NCI-H1930 (cell line): ENCODE measurements at places on chromosomes 6 and 20.
A peak's percentile ranks its signal among the peaks of the same experiment; 100 is the strongest.

DNA sequence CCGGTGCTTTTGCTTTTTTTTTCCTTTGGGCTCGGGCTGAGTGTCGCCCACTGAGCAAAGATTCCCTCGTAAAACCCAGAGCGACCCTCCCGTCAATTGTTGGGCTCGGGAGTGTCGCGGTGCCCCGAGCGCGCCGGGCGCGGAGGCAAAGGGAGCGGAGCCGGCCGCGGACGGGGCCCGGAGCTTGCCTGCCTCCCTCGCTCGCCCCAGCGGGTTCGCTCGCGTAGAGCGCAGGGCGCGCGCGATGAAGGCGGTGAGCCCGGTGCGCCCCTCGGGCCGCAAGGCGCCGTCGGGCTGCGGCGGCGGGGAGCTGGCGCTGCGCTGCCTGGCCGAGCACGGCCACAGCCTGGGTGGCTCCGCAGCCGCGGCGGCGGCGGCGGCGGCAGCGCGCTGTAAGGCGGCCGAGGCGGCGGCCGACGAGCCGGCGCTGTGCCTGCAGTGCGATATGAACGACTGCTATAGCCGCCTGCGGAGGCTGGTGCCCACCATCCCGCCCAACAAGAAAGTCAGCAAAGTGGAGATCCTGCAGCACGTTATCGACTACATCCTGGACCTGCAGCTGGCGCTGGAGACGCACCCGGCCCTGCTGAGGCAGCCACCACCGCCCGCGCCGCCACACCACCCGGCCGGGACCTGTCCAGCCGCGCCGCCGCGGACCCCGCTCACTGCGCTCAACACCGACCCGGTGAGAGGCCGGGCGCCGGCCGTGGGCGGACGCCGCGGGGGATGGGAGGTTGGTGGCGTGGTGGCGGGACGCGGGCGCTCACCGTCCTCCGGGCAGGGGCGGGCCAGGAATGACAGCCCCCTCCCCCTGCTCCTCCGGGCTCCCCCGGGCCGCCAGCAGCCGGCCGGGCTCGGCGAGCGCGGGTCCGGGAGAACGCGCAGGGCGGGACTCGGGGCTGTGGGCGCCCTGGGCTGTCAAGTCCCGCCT, 606 bp downstream of the ID4 start:
- DNase-seq: no peak

DNA sequence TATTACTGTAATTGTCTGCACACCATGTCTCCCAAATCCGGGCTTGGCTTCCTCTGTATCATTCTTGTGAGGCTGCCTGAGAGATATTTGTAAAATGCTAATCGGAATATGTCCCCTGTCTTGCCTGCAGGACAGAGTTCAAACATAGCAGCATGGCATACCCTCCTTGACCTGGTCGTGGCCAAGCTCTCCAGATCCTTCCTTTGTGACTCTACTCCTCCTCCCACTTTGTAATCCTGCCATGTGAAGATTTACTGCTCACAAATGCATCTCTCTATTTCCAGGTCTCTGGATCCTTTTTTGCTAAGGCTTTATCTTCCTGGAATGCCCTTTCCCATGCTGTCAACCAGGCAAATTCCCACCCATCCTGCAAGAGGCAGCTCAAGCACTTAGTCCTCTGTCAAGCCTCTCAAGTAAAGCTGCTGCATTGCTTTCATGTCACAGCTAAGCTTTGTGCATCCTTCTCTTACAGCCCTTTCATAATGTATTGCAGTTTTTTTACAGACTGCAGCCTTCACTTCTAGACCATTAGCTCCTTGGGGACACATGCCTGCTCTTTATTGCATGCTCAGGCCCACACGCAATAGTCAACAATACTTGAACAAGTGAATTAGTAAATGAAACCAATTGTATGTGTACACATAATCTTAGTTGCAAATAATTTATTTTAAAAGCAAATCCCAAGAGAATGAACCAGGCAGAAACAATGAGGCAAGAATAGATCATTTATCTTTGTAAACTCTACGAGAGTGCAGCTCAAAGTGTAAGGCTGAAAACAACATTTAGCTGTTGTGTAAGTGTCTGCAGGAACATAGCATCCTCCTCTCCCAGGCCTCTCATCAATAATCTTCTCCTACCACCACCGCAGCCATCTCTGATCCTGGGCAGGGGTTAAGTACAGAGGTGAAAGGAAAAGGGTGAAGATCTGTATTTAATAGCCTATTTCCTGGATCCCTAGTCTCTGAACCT, 45.8 kb downstream of the HIVEP2 start:
- DNase-seq: no peak

DNA sequence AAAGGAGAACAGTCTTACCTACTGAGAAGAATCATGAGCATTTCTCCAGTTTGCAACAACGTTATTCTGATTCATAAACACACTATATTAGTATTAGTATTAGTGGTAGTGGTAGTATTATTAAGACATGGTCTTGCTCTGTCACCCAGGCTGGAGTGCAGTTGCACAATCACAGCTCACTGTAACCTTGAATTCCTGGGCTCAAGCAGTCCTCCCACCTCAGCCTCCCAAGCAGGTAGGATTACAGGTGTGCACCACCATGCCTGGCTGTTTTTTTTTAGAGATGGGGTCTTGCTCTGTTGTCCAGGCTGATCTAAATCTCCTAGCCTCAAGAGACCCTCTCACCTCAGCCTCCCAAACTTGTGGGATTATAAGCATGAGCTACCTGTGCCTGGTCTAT, 363.5 kb downstream of the SAMD5 start:
- DNase-seq: no peak

GRCh38 chr20:19594896-19595295, 163.2 kb upstream of the RIN2 start:
- no peak for DNase-seq

- DNase-seq: peak; percentile 14
Observed at GRCh38 chr6:4805553-4806336, 29.5 kb downstream of the CDYL start.

- peak; percentile 36 for DNase-seq
Observed at GRCh38 chr20:34708621-34709043, 4.5 kb downstream of the TP53INP2 start.

DNA sequence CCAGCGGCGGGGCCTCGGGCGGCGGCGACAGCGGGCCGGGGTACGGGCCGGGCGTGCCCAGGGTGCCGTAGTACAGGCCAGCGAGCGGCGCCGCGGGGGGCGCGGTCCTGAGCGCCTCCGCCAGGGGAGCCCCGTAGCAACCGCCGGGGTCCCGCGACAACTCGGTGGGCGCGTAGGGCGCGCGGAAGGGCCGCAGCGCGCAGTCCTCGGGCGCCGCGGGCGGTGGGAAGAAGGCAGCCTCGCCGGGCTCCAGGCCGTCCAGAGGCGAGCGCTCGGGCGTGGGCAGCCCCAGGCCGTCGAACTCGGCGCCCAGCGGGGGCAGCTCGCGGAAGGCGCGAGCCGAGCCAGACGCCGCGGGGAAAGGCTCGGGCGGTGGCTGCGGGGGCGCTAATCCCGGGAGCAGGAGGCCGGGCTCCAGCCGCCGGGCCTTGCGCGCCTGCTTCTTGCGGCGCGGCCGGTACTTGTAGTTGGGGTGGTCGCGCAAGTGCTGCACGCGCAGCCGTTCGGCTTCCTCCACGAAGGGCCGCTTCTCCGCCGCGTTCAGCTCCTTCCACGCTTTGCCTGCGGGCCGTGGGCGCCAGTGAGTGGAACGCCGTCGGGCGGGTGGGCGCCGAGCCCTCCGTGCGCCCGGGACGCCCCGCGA, 916 bp downstream of the SOX18 start:
- no peak for DNase-seq

DNA sequence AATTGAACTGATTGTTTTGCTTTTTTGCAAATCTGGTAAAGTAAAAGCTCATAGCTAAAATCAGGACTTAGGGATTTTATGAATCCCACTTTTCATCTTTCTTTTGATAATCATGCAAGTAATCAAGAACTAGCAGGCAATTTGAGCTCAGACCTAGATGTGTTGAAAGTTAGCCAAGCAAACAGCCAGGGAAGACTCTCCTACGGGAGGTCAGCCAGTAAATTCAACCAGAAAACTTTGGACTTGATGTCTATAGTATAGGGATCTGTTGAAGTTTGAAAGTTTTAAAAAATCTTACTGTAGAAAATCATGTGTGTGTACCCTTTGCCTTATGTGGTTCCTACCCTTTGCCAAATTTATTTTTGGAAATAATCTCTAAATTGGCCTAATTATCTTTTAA, 95.0 kb upstream of the TPD52L1 start:
- no peak for DNase-seq

DNA sequence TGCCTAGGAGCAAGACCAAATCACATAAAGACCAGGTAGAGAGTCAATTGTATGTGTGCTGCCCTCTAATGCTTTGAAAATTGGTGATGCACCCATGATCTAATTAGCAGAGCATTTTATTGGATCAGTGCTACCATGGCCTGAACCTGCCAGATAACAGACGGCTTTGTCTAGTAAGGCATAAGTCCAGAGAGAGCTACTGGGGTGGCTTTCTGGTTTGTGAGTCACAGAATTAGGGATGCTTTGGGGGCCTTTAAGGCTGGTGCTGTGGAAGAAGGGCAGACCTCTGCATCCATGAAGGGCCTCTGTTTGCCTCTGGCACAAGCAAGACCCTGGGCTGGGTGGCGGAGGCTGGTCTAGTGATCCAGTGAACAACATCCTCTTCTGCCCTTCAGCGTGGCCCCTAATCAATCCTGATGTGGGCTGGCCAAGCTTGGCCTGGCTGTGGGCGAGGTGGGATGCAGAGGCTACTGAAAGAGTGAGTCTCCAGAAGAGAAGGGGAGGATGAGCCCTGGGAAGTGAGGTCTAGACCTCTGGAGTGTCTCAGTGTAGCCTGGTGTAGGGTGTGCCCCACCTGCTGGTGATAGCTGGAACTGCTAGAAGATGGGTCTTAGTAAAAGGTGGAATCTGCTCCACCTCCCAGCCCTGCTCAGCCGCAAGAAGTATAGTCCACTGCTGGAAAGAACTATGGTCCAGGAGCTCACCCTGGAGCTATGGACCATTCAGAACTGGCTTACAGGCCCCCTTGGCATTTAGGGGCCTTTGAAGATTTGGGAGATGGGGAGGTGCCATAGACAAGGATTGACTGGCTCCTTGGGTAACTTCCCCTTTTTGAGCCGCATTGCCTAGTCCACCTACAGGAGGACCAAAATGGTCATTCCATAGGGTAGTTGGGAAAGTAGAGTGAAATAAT, 36.7 kb upstream of the AAR2 start:
- peak; percentile 81 for DNase-seq

DNA sequence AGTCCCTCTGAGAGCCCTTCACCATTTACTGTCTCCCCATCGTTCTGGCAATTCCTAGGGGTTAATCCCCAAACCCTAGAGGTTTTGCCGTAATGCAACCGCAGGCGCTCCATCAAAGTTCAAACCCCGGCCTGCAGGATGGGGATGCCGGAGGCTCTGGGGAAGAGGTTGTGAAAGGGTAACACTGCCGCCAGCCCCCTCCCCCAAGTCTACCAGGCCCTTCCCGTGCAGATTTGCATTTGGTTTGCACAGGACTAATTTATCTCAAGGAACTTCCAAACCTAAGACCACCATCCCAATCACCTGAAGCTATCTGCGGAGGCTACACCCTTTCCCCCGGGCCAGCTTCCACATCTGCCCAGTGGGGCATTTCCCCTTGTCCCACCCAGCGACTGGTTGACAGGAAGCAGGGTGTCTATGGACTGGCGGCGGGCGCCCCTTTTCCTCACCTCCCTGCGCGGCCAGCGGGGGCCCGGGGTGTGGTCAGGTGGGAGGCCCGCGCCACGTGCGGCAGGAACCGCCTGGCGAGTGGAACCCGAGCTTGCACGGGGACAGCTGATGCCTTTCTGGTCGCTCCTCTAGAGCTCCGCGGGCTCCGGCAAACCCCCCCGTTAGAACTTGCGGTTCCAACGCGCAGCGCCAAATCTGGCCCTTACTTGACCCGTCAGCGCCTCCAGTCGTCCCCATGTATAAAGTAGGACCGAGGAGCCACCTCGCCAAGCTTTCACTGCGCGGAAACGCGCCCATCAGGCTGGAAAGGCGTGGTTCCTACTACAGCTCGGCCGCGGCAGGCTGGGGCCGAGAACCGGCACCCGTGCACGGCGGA, 9.4 kb upstream of the SLC4A11 start:
- DNase-seq: no peak
